ENCODE measurements at places on chromosomes 16 and 17.

GRCh38 chr16:20300312-20301097 lies 26.8 kb downstream of the GP2 start:
- DNase-seq = peak; percentile 35

GRCh38 chr17:4162321-4162720 lies 19.3 kb downstream of the CYB5D2 start:
- no peak for DNase-seq

DNA sequence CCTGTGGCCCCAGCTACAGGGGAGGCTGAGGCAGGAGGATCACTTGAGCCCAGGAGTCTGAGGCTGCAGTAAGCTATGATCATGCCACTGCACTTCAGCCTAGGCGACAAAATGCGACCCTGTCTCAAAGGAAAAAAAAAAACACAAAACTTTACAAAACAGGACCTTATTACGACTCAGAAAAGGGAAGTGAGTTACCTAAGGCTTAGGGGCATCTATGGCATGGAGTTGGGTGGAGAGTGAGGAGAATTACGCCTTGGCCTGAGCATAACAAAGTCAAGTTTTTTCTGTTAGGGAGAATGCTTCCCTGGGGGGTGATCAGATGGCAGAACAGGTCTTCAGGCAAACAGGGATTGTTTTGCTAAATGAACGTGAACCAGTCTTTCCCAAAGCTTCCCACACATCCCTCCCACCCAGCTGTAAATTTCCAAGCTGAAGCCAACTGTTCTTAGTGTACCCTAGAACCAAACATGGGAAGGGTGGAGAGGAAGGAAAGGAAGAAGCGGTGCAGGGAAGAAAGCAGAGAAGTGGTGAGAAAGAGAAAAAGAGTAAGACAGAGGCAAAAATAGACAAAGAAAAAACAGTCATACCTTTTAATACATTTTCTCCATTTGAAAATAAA lies 24.6 kb upstream of the TNRC6C start:
- DNase-seq = no peak

DNA sequence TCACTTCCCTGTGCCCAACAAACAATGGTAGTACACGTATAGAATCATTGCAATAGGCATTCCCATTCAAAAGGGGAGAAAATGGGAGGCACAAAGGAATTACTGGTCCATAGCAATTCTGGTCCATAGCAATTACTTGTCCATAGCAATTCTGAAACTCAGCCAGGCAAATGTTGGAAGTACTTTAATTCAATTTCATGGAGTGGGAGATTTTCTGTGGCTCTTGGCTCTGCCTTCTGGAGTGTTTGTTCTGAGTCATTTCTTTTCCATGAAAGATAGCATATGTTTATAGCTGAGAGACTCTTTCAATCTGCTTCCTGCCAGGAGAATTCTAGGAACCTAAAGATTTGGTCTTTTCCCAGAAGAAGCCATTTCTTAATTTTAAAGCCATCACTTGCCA lies 182.8 kb upstream of the ELAC2 start:
- no peak for DNase-seq

- no peak for DNase-seq
Measured at GRCh38 chr16:10076037-10076436, 106.2 kb downstream of the GRIN2A start.

GRCh38 chr16:56910654-56911539 lies 21.0 kb upstream of the HERPUD1 start:
- no peak for DNase-seq

DNA sequence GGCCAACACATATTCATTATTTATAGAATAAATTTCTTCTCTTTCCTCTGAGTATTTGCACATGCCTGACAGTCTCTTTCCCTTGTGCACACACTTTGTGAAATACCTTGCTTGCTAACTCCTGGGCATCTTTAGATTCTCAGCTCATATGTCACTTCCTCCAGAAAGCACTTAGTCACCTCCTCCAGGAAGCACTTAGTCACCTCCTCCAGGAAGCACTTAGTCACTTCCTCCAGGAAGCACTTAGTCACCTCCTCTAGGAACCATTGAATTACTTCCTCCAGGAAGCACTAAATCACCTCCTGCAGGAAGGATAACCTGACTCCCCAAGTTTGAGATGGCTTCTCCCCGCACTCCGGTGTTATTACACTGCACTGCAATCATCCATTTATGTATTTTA lies 462.5 kb upstream of the EEF2KMT start:
- DNase-seq = no peak

DNA sequence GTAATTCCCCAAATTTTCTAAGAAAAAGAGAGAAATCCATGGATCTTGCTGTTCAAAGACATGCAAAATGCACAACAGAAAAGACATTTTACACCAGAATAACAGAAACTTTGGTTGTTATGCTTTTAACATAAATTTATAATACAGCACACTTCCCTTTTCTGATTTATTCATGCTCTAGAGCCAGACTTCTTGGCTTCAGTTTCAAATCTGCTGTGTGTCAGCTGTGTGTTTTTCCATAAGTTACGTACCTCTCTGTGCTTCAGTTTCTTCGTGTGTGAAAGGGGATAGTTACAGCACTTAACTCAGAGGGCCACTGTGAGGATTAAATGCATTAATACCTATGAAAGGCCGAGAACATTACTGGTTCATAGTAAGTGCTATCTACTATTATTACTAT lies 6.8 kb upstream of the CCL3L1 start:
- DNase-seq = no peak
